GM04503 (cell line): ENCODE measurements at places on chromosomes 3 and 15.

- DNase-seq, result no peak
Observed at GRCh38 chr3:61944726-61945125, 383.4 kb downstream of the PTPRG start.

DNA sequence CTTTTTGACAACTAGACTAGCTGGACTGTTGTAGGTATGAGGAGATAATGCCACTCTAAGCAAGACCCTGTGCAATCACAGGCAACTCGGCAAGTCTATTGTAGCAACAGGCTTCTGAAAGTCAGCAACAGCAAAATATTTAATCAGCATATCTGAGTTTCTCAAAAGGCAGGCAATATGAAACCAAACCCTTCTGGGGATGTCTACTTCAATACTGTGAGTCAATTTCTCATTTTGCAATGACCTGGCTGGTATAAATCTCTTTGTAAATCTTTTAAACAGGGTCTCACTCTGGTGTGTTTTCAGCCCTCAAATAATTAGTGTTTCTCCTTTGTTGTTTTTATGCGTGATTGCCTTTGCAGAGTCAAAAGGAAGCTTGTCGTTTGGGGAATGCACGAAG, 1044.5 kb downstream of the NTRK3 start:
- no peak for DNase-seq

- no peak for DNase-seq
Observed at GRCh38 chr15:22948056-22948455, 32.1 kb downstream of the CYFIP1 start.

DNA sequence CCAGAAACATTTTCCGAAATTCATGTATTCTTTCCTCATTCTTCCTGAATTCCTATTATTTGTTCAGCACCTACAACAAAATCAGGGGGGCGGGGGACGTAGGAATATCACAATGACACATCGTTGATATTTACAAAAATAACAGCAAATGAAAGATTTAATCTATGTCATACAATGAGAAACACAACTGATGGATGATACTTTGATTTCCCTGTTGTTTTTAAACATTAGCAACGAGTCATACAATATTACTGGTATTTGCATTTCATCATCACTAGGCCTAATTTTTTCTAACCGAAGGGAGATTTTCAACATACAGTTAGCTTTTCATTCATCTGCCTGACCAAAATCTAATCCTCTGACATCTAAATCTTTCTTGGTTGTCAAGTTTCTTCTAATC, 45.3 kb upstream of the INO80 start:
- DNase-seq, result no peak

DNA sequence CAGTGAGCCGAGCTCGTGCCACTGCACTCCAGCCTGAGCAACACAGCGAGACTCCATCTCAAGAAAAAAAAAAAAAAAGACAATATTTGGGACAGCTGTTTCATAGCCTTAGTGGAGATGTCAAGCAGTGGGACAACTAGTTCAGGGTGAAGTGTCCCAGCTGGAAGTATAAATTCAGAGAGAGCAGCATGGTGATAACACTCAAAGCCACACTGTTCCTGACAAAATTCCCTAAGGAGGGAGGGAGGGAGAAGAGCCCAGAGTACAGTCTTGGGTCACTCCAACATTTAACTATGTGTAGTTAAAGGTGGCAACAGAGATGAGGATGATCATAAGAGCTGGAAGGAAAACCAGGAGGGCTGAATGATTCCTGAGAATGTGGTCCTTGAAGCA, 21.1 kb upstream of the IP6K2 start:
- no peak for DNase-seq

DNA sequence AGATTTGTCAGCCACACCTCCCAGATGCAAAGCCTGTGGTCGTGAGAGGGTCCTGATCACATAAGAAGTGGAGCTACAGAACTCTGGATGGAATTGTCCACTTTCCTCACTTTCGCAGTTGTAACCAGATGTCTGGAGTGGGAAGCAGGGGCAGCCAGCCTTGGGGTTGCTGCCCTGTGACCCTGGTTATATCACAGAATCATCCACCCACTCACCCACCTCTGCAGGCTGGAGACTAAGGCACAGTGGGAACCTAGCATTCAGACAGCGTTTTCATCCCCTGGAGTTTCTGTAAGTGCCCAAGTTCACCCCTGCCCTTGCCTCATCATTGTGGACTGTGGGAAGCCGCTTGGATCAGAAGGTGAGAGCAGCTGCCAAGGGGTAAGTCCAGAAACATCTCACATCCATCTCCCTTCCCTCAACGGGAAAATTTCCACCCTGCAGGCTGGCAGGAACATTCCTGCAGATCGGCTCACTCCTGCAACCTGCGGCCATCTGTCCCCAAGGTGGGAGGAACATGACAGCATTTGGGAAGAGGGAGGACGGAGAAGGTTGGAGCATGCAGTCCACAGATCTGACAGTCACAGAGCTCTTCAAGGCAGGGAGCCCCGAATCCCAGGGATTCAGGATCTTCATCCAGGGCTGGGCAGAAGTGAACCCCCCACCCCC, 2.9 kb upstream of the IQSEC1 start:
- no peak for DNase-seq

DNA sequence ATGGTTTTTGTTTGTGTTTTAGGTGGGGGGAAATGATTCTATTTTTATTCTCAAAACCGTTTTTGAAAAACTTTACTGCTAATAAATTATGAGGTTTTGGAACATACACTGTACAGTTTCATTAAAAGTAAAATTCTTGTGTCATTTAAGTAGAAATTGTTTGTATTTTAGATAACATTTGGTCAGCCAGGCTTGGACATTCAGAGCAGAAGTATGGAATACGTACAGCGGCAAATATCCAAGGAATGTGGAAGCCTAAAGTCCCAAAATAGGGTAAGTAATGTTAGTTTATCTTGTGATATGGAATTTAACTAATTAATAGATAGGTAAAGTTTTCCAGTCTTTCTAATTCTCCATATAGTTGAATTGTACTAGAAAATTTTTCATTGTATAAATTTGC, 96.6 kb downstream of the SPRED1 start:
- no peak for DNase-seq

DNA sequence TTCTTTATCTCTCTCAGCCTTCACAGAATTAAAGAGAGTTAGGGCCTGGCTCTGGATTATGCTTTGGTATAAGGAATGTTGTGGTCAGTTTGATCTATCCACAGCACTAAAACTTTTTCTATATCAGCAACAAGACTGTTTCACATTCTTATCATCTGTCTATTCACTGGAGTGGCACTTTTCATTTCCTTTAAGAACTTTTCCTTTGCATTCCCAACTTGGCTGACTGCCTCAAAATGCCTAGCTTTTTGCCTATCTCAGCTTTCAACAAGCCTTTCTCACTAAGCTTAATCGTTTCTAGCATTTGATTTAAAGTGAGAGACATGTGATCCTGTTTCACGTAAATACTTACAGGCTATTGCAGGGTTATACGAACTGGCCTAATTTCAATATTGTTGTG, 471.8 kb downstream of the GBE1 start:
- no peak for DNase-seq

DNA sequence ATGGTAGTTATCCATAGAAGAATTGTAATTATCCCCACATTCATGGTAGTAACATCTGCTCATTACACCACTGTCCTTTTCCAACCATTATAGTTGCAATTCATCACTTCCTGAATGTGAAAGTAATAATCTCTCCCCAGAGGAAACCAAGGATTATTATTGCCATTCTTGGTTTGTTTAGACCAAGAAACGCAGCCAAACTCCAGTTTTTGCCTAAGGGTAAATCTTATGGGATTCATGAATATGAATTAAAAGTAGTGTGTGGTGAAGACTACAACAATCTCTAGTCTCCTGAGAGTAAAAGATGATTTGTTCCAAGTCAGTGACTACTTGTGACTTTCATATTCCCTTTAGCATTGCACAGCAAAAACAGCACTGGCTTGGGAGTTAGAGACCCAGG, 45.7 kb upstream of the ABI3BP start:
- DNase-seq, result peak; percentile 77

DNA sequence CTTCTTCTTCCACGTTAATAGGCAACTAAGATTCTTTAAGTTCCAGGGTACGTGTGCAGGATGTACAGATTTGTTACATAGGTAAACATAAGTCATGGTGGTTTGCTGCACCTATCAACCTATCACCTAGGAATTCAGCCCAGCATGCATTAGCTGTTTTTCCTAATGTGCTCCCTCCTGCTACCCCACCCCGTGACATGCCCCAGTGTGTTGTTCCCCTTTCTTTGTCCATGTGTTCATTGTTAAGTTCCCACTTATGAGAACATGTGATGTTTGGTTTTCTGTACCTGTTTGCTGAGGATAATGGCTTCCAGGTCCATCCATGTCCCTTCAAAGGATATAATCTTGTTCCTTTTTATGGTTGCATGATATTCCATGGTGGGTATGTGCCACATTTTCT, 21.1 kb downstream of the GTF2A2 start:
- DNase-seq, result no peak

DNA sequence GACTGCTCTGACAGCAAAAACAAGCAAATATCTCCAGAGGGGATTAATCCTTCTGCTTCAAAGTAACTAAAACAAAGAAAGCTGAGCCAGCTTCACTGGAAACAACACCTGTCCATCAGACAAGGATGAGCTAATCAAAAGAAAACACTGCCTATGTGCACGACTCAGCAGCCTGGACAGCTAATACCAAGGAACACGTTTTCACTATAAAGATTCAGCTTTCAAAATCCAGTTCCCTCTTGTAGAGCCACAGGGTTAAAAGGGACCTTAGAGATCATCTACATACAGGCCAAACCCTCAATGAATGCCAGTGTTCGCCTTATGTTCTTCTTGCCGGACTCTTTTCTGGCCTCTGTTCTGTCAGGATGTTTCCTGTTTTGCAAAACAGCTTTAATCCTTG, 6.9 kb downstream of the TUSC7 start:
- no peak for DNase-seq

- DNase-seq, result no peak
Observed at GRCh38 chr3:185046164-185046515, 106.7 kb downstream of the C3orf70 start.

DNA sequence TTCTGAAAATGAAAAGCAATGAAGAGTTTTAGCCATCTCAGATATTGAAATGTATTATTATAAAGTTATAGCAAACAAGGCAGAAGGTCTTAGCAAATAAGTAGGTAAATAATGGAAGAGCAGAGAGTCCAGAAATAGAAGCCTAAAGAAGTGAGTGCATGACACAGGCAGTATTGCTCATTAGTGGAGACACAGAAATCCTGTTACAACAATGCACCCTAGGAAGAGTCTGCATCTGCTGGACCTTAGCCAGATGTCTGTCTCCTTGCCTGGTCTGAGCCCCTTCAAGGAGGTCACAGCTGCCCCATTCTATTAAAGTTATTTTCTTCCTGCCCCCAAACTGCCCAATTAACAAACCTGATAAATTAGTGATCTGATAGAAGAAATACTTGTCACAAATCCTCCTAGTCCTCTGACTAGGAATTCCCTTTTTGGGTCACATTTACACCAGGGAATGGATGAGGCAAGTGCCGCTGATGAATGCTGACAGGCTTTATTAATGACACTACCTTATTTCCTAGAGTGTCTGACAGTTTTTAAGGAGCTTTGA, 51.9 kb downstream of the HOMER2 start:
- DNase-seq, result no peak

DNA sequence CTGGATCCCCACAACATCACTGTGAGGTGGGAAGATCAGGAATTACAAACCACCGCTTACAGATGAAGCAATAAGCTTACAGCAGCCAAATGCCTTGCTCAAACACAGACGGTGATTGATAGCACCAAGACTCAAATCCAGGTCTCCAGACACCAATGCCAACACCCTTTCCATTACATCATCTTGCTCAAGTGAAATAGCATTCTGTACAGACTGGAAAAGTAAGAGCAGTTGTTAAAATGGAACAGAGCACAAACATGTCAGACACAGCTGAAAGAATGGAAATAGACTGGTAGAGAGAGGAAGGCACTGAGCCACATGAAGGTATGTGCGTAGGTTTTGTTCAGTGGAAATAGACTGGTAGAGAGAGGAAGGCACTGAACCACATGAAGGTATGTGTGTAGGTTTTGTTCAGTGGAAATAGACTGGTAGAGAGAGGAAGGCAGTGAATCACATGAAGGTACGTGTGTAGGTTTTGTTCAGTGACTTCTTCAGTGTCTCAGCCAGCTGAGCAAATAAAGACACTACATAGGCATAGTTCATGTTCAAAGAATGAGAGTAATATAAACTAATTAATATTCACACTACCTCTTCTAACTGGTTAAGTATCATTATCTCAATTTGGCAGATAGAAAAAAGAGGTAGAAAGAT, 15.6 kb downstream of the CLDN1 start:
- no peak for DNase-seq

DNA sequence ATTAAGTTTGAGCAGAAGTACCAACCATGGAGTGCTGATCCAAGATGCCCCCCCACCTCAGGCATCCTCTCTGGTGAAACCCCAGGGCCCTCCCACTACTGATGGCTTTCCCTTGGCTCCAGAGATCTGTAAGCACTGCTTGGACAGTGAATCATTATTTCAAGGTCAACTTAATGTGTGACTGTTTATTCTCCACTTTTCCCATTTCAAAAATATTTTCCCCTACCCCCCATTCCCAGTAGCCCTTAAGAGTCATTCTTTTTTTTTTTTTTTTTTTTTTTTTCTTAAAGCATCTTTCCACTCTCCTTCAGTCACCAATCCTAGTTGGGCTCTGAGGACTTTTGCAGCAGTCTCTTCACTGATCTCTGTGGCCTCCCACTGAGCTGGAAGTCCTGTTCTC, 82.6 kb downstream of the PCCB start:
- peak; percentile 78 for DNase-seq

- DNase-seq, result no peak
Observed at GRCh38 chr3:156691920-156692319, 17.5 kb downstream of the TIPARP start.

- DNase-seq, result no peak
Observed at GRCh38 chr3:129317014-129317771, 38.5 kb downstream of the HMCES start.

- no peak for DNase-seq
Observed at GRCh38 chr15:75809986-75810750, 33.1 kb upstream of the UBE2Q2 start.

GRCh38 chr15:43317566-43318184, 12.7 kb downstream of the LCMT2 start:
- DNase-seq, result no peak

- DNase-seq, result no peak
Observed at GRCh38 chr3:42682301-42683070, 2.9 kb upstream of the KLHL40 start.

GRCh38 chr15:66578286-66578875, 12.6 kb upstream of the LCTL start:
- DNase-seq, result no peak

GRCh38 chr3:53498806-53499641, 4.6 kb downstream of the CACNA1D start:
- no peak for DNase-seq

DNA sequence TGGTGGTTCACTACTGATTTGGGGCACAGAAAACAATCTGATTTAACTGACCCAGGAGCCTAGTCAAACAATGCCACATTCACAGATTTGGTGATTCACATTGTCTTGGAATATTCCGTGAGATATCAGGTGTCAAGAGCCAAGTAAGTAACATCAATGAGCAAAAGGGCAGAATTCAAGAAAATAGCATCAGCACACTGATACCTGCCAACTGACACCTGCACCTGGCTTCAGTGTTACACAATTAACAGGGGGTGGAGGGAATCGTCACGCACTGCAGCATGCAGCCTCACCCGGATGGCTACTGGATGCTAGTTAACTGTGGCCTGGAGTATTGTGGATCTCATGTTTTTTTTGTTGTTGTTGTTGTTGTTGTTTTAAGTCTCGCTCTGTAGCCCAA, 17.6 kb downstream of the CCNL1 start:
- DNase-seq, result no peak

- no peak for DNase-seq
Observed at GRCh38 chr15:90421527-90421926, 33.5 kb downstream of the IQGAP1 start.

GRCh38 chr15:47767035-47767434, 49.7 kb downstream of the SEMA6D start:
- no peak for DNase-seq
